ENCODE measurements at places on chromosomes 7 and 10.

- no peak for DNase-seq
These were observed 875.4 kb downstream of the LRMDA start for GRCh38 chr10:76306856-76307255.

GRCh38 chr7:139851770-139852481, 22.9 kb downstream of the TBXAS1 start:
- DNase-seq: no peak

GRCh38 chr10:124641282-124642087, 102.7 kb downstream of the FAM53B start:
- DNase-seq: no peak

GRCh38 chr10:72329290-72330068, 25.2 kb downstream of the DNAJB12 start:
- no peak for DNase-seq

DNA sequence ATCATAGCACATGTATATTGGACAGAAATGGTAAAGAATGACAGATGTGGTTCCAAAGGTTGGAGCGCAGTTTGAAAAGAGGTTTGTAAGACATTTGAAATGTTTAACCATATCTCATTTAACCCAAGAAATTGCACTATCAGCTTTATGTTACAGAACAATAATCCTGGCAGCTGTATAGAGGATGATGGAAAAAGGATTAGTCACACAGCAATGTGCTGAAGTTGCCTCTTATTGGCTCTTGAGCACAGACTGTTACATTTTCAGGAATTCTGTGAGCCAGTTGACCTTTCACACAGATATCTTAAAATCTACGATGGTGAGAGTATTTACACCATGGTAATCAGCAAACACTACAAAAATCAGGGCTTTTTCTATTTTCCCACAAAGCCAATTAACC, 3.9 kb downstream of the COG5 start:
- no peak for DNase-seq

DNA sequence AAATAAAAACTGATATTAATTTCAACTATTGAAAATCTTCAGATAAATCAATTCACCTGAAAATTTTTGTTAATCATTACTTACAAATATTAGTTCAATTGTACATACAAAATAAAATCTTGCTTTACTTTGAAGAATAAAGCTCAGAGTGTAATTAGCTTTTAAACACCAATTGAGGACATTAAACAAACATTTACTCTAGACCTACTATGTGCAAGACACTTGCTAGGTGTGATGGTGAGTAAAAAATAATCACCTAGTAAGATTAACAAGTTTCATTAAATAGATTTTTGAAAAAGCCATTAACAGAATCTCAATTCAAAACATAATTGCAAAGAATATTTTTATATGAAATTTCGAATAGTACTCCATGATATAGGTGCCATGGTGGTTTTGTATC, 3.9 kb upstream of the MLLT10 start:
- DNase-seq: no peak

- no peak for DNase-seq
These were observed 44.2 kb downstream of the TSPAN12 start for GRCh38 chr7:120813546-120814252.

DNA sequence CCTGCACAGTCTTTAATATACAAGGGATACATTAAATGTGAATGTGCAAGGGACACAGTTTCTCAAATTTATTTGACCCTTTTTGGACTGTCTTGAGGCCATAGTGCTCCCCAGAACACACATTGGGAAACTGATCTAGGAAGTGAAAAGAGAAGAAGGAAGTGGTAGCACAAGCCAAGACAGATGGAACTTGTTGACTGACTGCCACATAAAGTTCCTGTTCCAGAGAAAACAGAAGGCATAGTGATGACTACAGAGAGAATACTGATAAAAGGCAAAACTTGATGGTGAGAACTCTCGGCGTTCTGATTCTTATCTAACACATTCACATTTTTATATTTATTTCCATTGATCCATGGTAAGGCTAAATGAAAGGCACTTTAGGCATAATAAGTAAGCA, 1216.4 kb downstream of the CNTNAP2 start:
- no peak for DNase-seq

DNA sequence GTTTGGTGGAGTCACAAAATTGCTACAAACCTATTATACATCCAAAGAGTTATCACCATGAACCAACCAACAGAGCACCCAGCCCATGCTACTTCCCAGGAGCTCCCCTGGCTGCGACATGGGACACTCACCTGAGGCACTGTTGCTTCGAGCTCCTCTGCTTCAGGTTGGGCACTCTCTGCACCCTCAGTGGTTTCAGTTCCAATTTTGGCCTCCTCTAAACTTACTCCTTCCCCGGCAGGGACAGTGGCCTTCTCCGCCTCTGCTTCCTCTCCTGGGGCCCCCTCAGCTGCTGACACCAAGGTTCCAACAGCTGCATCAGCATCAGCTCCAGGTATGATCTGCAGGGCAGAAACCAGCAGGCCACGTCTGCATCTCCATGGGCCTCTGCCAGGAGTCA, 120.4 kb upstream of the TARP start:
- DNase-seq: no peak

- DNase-seq: no peak
These were observed 36.0 kb downstream of the CARD11 start for GRCh38 chr7:3007696-3008095.

- no peak for DNase-seq
These were observed 257.6 kb downstream of the EXOC4 start for GRCh38 chr7:133510326-133511055.

DNA sequence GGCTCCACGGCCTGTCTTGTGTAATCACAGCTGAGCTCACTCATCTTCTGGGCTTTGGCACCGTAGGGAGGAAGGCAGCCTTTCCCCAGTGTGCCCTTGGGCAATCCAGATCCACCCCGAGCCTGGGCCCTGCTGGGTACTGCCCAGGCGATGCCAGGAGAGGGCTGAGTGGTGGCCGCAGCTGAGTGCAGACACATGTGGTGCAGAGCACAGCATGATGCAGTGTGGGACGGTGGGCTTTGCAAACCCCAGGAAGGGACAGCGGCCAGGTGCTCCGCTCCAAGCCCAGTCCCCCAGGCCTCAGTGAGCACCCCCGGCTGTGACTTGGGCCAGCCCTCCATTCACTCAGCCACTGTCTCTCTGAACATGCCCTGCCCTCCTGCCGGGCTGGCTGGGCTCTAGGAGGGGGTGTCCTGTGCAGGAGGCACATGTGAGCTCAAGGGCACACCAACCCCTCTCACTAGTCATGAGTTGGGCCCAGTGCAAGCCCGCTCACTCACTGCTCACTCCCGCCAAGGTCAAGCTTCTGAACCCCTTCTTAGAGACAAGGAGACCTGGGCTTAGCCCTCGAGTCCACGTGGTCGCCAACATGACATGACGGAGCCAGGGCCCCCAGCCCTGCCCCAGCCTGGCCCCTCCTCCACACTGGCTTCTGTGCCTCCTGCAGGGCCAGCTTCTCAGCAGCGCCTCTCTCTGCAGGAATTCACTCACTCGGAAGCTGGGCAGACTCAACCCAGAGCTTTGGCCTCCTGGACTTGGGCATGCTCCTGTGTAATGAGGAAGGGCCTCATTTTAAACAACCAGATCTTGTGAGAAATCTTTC, 77.5 kb upstream of the INSIG1 start:
- no peak for DNase-seq

DNA sequence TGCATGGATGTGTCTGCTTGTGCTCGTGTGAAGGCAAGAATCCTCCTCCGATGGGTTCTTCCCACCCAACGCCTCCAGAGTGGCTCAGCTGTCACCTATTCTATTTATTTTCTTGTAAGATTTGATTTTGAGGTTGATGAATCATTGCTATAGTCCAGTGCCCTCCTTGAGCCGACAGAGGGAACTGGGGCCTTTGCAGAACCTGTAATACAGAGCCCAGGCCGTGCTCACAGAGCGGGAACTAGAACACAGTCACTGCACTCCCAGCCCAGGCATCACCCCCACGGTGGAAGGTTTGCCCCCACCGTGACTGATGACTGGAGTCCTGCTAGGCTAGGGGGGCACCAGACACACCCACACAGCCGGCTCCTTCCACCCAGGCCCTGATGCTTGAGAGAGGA, 2.0 kb downstream of the RARRES2 start:
- no peak for DNase-seq

GRCh38 chr10:1465993-1466764, 271.1 kb downstream of the ADARB2 start:
- DNase-seq: no peak

DNA sequence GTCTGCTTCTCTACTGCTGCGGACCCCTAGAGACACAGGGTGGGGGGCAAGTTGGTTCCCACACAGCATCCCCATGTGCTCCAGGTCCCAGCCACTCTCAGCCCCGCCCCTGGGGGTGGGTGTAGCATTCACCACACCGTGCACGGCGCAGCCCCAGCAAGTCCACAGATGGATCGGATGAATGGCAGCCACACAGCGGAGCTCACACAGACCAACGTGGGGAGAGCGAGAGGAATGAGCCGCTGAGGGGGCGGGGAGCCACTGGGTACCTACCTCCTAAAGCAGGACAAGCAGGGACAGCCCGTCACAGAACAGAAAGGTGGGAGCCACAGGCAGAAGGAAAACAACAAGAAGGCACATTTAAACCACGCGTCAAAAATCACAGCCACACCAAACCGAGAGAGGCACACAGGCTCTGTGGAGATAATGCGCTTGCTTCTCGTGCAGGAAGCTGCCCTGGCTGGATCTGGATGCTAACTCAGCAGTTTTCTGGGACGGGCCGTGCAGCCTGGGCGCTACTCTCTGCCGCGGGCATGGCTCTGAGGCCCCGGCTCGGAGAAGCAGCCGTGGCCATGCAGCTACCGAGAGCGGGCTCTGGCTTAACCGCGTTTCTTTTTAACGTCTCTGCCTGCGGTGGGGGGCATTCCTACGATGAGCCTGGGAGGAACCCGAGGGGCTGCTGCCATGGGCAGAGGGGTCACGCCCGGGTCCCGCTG, 102.5 kb downstream of the CYTH3 start:
- no peak for DNase-seq

DNA sequence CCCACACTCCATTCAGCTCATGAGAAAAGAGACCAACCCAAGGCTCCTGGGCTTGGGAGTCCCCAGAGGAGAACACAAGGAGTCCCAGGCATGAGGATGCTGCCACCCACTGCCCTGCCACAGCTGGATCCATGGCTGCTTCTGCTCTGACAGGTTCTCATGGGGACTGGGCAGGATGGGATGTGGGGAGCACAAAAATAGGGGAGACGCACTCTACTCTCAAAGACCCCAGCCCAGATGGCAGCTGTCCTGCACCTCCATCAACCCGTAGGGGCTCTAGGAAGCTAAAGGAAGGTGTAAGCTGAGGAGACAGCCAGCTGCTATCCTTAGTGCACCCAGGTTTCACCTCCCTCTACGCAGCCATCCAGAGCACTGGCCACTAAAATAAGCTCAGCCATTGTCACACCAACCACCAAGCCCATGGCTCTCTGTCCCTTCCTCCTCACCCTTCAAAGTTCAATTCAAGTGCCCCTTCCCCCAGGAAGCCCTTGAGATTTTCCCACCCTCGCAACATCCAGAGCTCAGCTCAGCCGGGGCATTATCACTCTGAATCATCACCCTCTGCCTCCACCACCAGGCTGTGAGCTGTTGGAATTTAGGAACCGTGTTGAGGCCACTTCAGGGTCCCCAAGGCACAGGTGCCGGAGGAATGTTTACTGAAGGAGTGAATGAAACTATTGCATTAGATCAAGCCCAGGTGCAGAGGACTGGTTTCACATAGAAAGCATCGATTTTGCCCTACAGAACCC, 142.1 kb downstream of the GRID1 start:
- DNase-seq: no peak

DNA sequence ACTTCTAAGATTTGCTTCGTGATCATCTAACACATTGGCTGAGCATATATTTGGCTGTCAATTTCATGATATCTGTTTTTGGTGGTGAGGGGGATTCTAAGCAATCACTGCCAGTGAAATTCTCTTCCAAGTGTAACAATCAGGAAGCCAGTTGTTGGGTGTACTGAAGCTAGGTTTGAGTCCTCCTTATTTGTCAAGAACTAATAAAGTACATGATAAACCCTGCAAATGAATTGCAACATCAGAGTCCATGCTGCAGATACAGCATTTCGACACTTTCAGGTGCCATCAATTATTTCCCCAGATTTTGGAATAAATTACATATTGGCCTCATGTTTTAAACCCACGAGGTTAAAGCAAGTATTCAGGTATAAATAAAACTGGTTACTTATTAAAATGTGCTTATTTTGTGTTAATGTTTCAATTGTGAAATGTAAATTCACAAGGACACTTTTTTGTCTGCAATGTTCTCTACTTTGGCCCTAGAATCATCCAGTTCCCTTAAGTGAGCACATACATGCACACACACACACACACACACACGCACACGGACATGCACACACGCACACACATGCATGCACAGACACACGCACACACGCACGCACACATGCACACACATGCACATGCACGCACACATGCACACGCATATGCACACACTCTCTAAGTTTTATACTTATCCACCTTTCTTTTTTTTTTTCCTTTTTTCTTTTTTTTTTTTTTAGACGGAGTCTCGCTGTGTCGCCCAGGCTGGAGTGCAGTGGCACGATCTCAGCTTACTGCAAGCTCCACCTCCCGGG, 510.2 kb upstream of the KLF6 start:
- no peak for DNase-seq

DNA sequence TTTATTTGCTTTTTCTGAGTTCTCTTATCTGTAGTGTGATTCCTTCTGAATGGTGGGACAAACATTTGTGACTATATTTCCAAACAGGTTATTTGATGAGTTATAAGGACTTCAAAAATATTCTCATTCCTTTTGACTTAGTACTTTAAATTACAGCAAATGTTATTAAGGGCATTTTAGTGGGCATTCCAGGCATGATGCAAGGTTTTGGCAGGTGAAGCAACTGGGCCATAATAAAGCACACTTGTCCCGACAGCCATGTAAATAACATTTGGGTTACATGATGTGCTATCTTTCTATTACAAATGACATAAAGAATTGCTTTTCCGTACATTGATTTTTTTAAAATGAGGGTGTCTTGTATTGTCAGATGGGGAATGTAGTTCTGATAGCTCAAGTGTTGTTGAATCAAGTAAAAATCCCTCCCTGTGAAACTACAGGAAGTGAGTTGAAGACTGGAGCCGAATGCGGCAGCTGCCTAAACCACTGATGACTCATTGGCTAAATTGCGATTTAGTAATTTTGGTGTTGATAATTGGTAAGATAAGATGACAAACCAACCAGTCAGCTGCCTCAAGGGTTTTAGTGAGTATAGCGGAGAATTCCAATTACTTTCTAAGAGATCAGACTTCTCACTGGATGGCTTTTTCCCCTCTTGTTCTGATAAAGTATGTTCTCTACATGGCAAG, 231.3 kb upstream of the NPY start:
- DNase-seq: no peak

Measured in HFF-Myc (cell line).